Activated CD8-positive, alpha-beta memory T cell treated with anti-CD3 and anti-CD28 coated beads for 1 hour (primary cell): ENCODE measurements at places on chromosomes 5 and 9.

DNA sequence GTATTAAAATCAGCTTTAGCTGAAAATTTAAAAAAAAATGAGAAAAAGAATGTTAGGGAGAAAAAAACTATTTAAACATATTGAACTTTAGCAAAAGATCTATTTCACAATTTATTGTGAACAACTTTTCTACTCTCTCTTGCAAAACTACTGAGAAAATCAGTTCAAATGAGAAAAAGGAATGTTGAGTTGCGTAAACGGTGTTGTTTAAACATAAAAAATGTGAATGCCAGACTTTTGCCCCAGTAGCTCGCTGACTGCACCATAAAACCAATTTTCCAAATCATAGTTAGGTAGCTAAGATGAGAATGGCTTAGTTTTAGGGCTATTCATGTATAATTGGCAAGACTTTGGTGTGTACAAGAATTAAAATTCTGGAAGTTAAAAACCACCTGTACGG lies 13.4 kb upstream of the RAD23B start:
- no peak for DNase-seq

DNA sequence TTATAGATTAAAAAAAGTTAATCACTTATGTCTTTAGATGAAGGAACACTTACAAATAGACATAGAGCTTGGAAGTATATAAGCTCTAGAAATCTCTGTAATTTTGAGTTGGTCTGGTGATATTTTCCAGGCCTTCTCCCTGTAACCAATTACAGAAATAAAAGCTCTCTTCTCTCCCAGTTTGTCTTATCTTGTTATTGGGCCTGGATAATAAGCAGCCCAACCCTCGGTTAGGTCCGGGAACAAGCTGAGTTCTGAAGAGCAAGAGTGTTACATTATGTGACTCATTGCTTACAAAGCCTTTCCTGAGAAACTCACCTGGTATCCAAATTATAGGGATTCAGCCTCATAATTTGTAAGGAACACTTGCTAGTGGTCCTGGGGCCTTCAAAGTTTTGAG lies 1146.2 kb downstream of the CDH9 start:
- no peak for DNase-seq

DNA sequence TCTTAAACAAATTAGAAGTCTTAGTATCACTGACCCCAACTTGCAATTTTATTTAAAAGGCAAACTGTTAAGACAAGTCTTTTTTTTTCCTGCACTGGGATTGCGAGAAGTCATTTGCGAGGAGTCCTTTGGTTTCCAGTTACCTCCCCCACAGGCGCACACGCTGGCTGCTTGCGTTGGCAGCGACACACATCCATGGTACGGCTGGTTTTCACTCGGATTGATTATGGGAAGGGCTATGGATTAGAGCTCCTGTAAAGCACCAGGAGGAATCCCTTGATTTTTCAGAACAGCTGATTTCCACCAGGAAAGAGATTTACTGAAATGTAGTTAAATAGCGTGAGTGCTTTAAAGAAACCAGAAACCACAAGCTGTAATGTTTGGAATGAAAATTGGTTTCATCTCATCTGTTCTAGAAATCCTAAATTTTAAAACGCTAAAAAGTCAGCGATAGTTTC lies 737 bp downstream of the SLC1A3 start:
- no peak for DNase-seq

- no peak for DNase-seq
Measured at GRCh38 chr5:7540736-7541485, 145.0 kb downstream of the ADCY2 start.

- no peak for DNase-seq
Measured at GRCh38 chr5:118456085-118456484, 532.3 kb downstream of the DTWD2 start.

- DNase-seq, result no peak
Measured at GRCh38 chr5:58069846-58070245, 390.0 kb downstream of the PLK2 start.

GRCh38 chr5:135738564-135738875 lies 95.9 kb upstream of the SLC25A48 start:
- DNase-seq, result no peak

DNA sequence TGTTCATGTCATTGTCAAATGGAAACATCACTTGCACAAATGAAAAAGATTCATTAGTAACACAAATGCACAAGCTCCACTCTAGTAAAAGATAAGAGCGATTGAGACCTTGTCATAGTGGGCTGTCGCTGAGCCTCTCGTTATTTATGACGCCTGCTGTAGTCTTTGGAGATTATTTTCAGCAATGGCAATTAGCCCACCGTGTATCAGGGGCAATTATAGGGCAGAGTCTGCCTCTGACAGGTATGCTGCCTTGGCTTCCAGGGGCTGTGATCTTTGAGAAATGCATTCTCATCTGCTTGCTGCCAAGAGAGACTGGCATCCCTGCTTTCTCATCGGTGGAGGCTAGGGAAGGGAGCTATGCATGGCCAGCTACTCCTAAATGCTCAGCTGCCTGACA lies 426.8 kb upstream of the CLINT1 start:
- DNase-seq, result no peak

GRCh38 chr5:173283318-173284288 lies 44.6 kb downstream of the STC2 start:
- peak; percentile 18 for DNase-seq

GRCh38 chr5:22651355-22651754 lies 201.8 kb downstream of the CDH12 start:
- DNase-seq, result no peak

GRCh38 chr5:125725691-125726090 lies 697.5 kb upstream of the GRAMD2B start:
- no peak for DNase-seq

DNA sequence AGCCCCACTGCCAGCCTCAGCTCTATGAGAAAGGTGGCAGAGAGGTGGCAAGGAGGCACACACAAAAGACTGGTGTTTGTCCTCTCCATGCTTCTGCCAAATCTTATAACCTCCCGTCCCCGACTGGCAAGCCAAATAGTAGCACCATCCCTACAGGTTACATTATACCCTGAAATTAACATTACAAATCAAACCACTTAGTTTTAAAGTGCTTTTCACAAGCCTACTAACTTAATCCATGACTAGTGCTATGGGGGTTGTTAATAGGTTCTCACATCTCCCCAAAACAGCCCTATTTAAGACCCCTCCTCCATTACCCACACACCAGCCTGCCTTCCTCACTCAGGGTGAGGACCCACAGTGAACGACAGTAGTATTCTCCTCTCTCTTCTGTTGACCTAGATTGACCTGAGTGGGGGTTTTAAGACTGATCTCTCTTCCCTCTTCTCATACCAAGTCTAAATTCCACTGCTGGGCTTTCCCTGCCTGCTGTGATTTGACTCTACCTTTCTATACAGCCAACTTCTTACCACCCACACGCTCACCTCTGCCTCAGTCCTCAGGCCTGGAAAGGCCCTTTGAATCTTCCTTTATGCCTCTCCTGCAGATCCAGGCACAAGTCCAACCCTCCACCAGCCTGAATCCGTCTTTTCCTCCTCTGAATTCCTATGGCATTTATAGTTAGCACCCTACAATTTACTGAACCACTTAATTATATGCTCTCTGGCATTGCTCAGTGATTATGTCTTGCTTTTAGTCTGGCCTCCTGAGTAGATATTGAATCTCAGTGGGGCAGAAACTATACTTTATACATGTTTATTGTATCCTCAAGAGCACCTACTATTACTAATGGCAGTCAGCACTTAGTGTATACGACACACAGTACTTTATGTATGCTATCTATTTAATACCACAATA lies 116.1 kb downstream of the TMEM174 start:
- no peak for DNase-seq

DNA sequence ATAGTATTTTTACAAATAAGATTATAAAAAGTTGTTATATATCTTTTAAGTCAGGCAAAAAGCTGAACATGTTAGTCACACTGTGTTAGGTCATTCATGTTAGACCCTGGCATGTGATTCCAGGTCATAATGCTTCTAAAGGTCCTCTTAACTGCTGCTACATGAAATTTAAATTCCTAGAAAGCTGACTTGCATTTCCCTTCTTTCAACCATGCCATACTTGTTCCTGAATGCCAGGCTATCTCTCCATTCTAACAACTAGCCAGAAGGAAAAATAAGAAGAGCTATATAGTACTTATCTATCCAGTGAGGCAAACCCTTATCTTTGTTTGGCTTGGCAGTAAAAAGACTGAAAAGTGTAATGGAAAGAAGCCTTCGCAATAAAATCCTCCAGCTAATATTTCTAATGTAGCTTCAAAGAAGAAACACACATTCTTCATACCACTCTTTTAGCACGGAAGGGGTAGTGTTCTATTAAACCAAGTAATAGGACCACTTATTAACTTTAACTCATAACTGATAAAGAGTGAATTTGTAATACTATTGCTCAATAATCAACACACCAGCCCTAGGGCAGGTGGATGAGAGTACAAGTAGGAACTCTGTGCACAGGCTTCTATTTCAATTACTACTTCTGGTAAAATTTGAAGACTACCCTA lies 310.2 kb downstream of the PDE4D start:
- DNase-seq, result no peak

DNA sequence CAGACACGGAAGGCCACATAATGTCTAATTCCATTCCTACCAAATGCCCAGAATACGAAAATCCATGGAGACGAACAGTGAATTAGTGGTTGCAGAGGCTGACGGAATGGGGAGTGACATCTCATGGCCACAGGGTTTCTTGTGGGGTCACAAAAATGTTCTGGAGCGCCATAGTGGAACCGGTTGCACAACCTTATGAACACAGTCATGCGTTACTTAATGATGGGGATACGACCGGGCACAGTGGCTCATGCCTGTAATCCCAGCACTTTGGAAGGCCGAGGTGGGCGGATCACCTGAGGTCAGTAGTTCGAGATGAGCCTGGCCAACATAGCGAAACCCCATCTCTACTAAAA lies 26.0 kb upstream of the TTLL11 start:
- DNase-seq, result no peak

GRCh38 chr9:114047717-114048116 lies 30.4 kb downstream of the AMBP start:
- no peak for DNase-seq

DNA sequence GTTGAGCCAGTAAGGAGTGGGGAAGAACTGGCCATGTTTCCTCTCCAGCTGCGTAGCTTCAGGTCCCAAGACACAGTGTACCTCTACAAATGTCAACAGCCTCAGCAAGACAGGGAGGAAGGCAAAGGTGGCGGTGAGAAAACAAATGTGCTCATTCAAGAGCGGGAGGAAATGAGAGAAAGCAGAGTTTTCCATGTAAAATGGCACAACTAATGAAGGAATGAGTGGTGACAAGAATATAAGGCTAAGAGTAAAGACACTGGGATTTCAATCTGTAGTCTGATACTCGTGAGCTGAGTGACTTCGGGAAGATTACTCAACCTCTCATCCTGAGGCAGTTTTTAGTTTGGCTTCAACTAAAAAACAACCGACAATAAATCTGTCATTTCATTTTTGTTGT lies 67.6 kb downstream of the DPYSL3 start:
- no peak for DNase-seq

GRCh38 chr5:154461531-154461930 lies 15.7 kb downstream of the SAP30L start:
- DNase-seq, result no peak

DNA sequence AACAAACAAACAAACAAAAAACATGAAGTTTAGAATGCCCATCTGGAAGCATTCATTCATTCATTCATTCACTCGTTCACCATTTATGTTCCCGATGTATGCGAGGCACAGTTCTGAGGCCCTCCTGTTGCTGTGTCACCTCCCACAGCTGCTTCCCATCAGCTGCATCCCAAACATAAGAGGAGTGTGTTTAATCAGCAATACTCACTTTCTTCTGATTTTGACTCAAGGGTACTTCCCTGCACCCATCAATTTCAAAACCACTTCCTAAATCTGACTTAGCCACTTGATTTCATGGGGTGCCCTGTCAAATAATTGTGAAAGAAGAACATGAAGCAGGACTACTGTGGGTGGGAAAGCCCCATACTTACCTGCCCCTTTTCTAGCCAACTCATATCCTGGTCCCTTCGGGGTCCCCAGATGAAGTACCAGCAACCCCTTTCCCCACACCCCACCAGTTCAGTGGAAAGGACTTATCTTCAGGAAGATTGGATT lies 128.0 kb upstream of the IL12B start:
- DNase-seq, result no peak

GRCh38 chr9:132647355-132647754 lies 22.4 kb downstream of the DDX31 start:
- DNase-seq, result no peak

DNA sequence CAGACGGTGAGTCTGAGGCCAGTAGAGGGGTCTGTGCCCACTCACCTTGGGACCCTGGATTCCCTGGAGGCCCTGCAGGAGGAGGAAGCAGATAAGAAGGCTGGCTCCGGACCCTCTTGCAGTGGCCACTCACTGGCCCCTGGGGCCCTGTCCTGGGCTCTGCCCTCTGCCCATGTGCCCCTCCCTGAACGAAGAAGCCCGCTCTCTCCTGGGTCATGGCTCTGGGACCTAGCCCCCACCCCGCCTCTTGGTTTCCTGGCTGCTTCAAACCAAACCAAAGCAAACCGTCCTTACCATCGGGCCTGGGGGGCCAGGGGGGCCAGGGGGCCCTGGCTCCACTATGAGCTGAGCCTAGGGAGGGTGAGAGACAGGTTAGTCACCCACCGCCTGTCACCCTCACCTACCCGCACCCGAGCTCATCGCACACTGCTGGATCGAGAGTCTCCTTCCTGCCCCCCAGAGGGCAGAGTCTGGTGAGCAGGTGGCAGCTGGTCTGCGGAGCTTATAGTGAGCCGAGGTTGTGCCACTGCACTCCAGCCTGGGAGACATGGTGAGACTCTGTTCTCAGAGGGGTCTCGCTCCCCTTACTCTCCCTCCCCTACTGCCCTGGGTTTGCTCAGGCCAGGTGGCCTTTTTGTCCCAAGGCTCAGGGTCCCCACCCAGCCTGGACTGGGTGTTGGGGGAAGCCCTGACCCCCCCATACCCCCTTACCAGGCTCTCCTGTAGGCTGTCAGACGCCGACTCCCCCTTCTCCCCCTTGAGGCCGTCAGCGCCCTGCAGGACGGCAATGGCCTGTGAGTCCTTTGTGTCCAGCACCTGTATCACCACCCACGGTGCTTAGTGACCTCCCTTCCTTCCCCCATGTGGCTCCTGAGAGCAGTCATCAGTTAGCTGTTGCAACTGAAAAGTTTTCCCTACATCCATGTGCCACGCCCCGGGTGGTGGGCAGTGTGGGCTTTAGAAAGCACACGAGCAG lies 15.2 kb upstream of the PHYKPL start:
- no peak for DNase-seq

GRCh38 chr5:156431956-156432829 lies 105.2 kb downstream of the SGCD start:
- DNase-seq, result no peak

- DNase-seq, result no peak
Measured at GRCh38 chr9:104927216-104927911, 591 bp downstream of the ABCA1 start.

GRCh38 chr5:34676416-34676815 lies 20.3 kb downstream of the RAI14 start:
- no peak for DNase-seq

DNA sequence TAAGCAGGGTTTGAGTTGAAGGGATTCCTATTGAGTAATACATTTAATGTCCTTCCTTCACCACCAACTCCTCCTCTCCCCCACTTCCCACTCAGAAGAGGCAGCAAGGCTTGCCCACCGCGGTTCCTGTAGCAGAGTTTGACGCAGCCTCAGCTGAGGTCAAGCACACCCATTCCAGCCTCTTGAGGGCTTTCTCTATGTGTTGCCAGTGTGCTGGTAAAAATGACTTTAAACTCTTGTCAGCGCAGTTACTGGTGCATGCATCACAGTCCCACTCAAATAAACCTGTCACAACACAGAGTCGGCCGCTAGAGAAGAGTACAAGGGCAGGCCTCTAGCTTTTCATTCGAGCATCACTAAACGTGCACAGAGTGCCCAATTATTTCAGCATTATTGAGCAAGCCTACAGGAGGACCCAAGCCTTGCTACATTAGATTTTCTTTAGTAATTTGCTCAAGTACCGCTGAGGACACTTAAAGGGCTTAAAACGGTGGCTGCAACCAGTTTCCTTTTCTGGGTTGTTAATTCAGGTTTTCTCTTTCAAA lies 79.6 kb downstream of the TLE4 start:
- no peak for DNase-seq
